Dorsolateral prefrontal cortex (tissue), 122 donors: ENCODE measurements at places on chromosomes 3 and 15.

- DNase-seq, result peak; percentile 20
Measured at GRCh38 chr15:65095011-65095746, 18.6 kb downstream of the KBTBD13 start.

DNA sequence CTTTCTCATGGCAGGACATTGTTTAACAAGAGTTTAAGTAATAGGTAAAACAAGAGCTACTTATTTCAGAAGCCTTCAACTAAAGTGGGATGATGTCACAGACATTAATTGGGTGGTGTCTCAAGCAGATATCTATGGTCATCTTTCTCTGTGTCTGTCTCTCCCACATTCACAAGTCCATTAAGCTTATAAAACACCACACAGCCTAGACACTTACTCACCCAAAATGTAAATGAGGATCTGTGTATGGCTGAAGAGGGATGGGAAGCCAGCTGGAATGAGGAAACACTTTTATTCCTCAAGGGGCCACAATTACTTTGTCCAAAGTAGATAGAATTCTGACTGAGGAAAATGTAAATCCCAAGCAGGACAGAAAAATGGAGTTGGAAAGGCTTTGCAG is 183.8 kb downstream of the THRB start:
- DNase-seq, result no peak

DNA sequence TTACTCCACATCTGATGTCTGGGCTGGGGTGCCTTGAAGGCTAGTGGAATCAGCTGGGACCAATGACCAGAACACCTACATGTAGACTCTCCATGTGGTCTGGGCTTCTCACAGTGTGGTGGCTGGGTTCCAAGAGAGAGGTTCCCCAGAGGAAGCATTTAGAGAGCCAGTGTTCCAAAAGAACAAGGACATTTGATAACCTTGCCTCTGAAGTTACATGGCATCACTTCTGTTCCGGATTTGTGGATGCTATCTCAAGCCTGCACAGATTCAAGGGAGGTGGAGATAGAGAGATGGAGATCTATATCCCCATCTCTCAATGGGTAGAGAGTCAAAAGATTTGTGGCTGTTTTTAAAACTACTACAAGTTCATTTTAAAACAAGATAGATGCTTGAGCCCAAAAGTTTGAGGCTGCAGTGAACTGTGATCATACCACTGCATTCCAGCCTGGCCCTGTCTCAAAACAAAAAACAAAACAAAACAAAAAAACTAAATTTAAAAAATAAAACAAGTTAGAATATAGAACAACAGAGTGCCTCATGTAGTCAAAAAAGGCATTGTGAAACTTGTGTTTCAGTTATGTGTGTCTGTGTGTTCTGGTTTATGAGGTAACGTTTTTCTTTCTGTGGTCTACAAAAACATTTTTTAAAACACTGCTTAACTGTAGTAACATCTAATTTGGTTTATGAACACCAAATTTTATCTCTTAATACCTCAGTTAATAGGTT is 44.8 kb downstream of the PDE8A start:
- DNase-seq, result no peak

- DNase-seq, result no peak
Measured at GRCh38 chr3:159904455-159904854, 84.2 kb upstream of the IL12A start.

DNA sequence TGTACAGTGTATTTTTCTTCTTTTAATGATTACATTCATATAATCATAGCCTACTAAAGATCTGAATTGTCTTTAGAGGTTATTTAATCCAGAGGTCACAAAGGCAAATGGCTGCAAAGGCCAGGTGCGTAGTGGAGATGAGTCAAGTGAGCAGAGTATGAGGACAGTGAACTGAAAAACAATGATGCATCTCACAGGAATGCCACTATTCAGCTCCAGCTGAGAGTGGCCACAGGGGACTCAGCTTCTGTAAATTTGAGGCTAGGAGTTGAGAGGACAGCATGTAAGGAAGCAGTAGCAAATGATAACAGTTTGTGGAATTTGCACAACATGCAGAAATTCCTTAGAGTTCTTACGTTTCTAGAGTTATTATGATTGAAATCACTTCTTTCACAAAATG is 50.4 kb downstream of the COL6A5 start:
- DNase-seq, result no peak

- DNase-seq, result no peak
Measured at GRCh38 chr15:70127770-70128413, 30.2 kb upstream of the TLE3 start.

DNA sequence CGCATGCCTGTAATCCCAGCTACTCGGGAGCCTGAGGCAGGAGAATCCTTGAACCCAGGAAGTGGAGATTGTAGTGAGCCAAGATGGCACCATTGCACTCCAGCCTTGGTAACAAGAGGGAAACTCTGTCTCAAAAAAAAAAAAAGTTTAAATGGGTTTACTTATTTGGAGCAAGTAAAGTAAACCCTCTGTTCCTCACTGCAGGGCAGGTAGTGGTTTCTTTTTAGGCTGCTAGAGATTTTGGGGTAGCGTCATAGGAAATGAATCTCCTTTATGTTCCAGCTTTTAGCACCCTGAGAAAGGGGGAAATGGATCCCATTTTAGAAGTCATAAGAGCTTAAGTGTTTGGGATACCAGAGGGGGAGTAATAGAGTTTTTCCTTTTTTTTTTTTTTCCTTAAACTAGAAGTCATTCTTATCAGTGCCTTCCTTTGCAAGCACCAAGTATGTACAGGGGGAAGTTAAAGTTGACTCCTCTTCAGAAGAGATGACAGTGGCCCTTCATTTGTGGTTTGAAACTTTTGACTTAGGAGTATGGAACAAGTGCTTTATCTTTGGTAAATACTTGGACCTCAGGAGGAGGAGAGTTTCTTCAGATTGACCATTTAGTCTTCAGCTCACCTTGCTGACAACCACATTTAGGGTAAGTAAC is 8.0 kb downstream of the PXK start:
- no peak for DNase-seq

DNA sequence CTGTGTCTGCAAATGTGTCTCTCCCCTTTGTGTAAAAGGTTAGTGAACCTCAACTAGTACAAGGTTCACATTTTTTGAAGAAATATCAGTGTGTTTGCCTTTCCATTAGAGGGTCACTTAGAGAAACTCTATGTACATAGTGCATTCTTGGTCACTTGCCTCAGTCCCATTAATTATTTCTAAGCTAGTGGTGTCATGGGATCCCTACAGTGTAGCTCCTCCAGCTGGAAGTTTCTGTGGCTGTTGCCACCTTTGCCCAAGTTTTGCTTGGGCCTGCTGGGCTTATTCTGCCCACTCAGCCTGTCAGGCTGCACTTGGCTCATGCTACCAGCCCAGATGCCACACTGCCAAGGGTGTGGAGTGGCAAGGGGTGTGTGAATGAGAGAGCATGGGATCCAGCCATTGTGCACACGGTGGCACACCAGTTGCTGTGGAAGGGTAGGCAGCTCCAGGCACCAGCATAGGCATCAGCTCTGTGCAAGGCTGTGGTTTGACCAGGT is 161.7 kb downstream of the ARPP21 start:
- no peak for DNase-seq

DNA sequence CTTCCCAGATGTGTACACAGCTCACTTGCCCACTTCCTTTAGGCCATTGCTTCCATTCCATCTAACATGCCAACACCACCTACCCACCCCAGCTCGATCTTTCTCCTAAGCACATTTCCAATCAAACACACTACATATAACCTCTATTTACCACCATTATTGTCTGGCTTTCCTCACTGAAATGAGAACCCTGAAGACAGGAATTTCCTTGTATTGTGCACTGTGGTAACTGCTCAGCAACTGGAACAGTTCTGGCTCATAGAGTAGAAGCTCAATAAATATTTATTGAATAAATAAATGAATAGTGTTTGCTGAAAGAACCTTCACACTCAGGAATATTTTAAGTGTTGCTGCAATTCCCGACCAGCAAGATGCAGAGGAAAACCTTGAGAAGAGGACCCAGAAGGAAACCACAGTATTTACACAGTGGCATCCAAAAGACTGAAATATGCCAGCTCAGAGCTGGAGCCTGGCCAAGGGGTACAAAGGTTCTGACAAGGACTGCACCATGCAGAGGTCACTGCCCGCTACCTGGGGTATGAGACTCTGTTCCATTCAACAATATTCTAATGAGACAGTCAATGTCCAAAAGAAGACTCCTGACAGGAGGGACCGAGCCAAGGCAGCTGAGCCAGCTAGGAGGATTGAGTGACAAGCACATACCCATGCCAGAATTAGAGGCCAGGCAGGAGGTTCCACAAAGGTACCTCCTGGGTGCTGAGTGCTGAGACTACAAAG is 168.8 kb downstream of the NUP210 start:
- no peak for DNase-seq

DNA sequence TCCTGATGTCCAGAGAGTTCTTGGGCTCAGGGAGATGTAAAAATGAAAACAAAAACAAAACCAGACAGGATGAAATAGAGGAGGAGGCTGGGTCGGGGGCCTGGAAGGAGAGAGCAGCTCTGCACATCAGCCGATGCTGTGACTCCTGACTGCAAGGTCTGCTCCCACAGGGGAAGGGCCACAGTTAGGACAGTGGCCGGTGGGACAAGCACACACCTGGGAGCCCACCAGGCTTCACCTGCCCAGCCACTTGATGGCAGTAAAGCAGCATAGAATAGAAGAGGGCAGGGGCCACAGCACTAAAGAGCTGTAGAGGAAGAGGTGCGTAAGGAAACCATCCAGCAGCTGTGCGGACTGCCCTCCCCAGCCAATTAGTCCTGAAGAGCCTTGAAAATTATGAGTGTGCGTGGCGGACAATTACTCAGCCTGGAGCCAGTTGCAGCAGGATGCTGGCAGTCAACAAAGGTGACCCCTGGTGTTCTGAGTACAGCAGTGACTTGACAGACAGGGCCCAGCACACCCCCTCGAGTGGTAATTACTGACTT is 29.8 kb downstream of the ALS2CL start:
- peak; percentile 10 for DNase-seq
